Spleen (tissue), 13 donors: ENCODE measurements at places on chromosomes 4 and X. TPM values are rescaled to one million over a fixed set of nuclear protein-coding genes. Genes with fewer than 3 reads are reported as not detected.

MCF2 gene
- total RNA-seq = 0.77 TPM

F11 gene
- total RNA-seq = 2.2 TPM

TEC gene
- 15.3 TPM for total RNA-seq

GRIA3 gene
- 0.23 TPM for total RNA-seq

GRCh38 chrX:110044346-110045249 lies 41.7 kb downstream of the TMEM164 start:
- DNase-seq = no peak
- no peaks in the 10 kb centered on the region for H3K27me3 ChIP-seq
- H3K4me3 ChIP-seq = no peak overlapping the region

DNA sequence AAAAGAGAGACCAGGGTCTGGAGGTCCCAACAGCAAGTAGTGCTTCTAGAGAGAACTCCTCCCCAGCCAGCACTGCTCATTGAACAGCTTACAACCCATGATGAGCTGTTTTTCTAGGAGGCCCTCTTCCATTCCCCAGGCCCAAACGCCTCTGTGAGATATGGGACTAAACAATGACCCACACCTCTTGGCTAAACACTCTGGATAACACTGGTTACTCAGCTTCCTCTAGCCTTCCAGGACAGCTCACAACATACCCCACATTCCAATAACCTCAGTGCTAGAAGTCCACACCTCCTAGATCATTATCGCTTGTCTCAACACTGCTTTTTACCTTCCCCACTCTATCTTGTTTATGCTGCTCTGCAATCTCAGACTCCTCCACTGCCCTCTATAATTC lies 35.4 kb upstream of the PGRMC2 start:
- no peak overlapping the region for H3K27ac ChIP-seq
- no peak overlapping the region for H3K4me3 ChIP-seq
- no peaks in the 10 kb centered on the region for H3K36me3 ChIP-seq
- DNase-seq = no peak

- H3K4me3 ChIP-seq = no peak overlapping the region
- H3K4me1 ChIP-seq = no peaks in the 10 kb centered on the region
- H3K27me3 ChIP-seq = no peaks in the 10 kb centered on the region
- no peaks in the 10 kb centered on the region for H3K36me3 ChIP-seq
Measured at GRCh38 chr4:55610381-55610780, 18.3 kb upstream of the PDCL2 start.

- H3K36me3 ChIP-seq = no peaks in the 10 kb centered on the region
- no peak for DNase-seq
- H3K4me3 ChIP-seq = no peak overlapping the region
- H3K27ac ChIP-seq = no peak overlapping the region
Measured at GRCh38 chr4:181661090-181661489, 582.1 kb upstream of the TENM3 start.

- H3K27ac ChIP-seq = no peak overlapping the region
- DNase-seq = no peak
- no peaks in the 10 kb centered on the region for H3K36me3 ChIP-seq
- no peaks in the 10 kb centered on the region for H3K4me1 ChIP-seq
Measured at GRCh38 chr4:79250887-79251286, 75.0 kb downstream of the NAA11 start.

GRCh38 chr4:27429364-27429871 lies 568.8 kb downstream of the STIM2 start:
- no peaks in the 10 kb centered on the region for H3K27me3 ChIP-seq
- H3K36me3 ChIP-seq = no peaks in the 10 kb centered on the region
- no peak overlapping the region for H3K27ac ChIP-seq

DNA sequence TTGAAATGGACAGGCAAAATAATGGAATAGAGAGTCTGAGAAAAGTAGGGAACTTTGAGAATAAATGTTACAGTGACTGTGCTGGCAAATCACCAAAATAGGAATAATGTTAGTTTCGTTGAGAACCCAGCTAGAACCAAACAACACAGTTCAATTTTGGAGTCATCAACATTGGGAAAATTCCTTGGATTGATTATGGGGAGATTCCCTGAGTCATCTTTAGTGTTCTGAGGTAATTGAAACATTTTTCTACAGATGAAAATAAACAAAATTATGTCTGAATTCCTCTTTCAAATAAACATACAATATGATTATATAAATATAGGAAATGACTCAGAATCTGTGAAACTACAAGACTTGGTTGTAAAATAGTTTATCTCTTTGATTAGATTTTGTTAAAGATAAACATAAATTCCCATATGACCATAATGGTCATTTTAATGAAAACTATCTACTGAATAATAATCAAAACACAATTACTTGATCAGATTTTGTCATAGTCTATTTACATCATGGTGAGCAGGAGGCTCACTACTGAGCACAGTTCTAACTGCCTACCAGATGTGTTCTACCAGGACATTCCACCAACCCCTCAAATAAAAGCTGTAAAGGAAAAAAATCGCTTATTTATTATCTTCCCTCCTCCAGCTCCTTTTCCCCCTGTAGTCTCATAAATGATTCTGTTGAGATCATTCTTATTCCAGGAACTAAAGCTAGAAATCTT lies 51.4 kb upstream of the GABRA2 start:
- no peak for DNase-seq
- H3K4me1 ChIP-seq = no peaks in the 10 kb centered on the region
- no peak overlapping the region for H3K27ac ChIP-seq
- no peaks in the 10 kb centered on the region for H3K36me3 ChIP-seq
- H3K27me3 ChIP-seq = no peaks in the 10 kb centered on the region

- H3K4me3 ChIP-seq = no peak overlapping the region
- H3K36me3 ChIP-seq = no peaks in the 10 kb centered on the region
- peak overlapping the region; percentile 39 for H3K27ac ChIP-seq
- no peaks in the 10 kb centered on the region for H3K27me3 ChIP-seq
Measured at GRCh38 chr4:87865960-87866598, 33.3 kb downstream of the MEPE start.
